Stromal cell of bone marrow (primary cell): ENCODE measurements at places on chromosomes 2 and 18.

- no peak for DNase-seq
Observed at GRCh38 chr2:205473791-205474190, 208.5 kb upstream of the NRP2 start.

DNA sequence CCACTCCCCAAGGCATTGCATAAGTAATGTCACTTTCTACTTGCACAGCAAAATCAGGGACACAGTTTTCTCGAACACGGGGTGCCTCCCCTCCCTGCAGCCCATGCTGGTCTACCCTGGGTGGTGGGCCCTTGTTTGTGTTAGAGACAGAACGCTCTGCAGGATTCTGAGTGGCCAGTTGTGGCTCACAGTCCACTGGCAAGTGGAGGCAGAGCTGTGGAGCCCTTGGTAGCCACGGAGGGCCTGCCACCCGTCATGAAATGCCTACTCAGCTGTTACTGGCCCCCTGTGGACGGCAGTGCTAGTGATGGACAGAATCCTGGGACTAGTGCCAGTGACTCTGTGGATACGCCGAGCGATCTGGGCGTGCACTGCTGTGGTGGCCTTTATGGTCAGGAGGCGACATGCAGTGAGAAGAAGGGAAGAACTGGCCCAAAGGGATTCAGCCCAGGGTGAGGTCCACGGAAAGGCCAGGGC, 54.0 kb upstream of the TXNDC2 start:
- DNase-seq: no peak

- DNase-seq: no peak
Observed at GRCh38 chr2:54440050-54440449, 16.1 kb upstream of the SPTBN1 start.

GRCh38 chr2:101113441-101114267, 37.5 kb downstream of the TBC1D8 start:
- peak; percentile 75 for DNase-seq

- no peak for DNase-seq
Observed at GRCh38 chr18:72342933-72343332, 201.2 kb downstream of the CBLN2 start.

DNA sequence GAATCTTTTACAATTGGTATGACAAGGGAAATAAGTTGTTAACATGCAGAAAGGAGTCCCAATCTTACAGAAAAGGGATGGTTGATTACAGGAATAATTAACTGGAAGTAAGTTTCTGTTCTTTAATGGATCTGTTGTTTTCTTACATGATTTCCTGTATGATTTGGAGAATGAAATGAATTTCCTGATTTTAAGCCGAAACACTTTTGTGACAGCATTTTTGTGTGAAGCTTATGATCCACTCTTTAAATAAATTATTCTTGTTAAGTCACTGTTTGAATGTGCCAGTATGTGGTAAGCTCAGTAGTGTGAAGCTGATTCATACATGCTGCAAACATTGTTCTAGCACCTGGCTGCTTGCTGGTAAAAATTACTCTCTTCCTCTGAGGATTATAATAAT, 516.2 kb downstream of the DCDC2C start:
- DNase-seq: no peak

DNA sequence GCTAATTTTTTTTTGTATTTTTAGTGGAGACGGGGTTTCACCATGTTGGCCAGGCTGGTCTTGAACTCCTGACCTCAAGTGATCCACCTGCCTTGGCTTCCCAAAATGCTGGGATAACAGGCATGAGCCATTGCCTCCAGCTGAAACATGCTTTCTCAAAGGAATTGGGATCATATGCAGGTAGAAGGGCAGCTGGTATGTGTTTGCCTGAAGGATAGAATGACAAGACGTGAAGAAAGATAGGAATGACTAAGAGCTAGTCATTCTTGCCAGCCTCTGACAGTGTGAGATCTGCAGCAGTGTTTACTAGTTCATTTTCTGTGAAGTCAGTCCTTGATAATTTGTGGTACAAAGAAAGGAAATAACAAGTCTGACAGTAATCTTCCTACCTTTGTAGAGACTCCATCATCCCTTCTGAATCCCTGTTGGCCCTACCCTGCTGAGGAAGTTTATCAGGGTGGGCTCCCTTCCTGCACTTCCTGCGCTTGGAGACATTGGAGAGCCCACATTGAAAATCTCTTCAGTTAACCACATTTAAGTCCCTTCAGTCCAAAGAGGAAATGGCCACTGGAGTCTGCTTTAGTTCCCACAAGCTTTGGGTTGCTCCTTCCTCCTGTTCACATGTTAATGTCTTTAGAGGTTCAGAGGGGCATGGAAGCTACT, 14.7 kb downstream of the CFLAR start:
- peak; percentile 64 for DNase-seq

DNA sequence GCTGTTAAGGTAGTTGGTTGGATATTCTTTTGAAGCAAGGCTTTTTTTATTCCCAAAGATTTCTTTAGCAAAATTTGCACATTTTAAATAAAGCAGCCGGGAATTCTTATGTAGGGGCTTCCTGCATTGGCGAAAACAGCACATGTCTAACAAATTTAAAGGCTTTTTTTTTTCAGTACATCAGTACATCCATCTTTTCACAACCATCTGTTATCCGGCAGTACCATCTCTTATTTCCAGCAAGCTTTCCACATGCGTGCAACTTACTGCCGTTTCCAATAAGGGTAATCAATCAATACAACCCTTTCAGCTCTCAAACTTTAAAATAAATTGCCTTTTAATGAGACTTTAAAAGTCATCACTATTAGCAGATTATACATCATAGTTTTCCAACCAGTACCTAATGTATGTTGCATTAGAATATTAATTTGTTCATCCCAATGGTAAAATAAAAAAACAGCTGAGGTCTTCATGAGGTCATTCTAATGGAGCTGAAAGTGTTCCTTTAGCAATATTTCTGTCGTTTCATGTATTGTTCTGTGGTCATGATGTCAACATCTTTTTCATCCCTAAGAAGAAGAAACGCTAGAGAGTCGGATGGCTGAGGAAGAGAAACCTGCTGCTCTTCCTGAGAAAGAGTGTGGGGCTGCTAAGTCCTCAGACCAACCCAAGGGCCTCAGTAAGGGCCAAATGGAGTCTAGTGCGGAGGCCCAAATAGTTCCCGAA, 81.4 kb upstream of the UNC80 start:
- DNase-seq: no peak

DNA sequence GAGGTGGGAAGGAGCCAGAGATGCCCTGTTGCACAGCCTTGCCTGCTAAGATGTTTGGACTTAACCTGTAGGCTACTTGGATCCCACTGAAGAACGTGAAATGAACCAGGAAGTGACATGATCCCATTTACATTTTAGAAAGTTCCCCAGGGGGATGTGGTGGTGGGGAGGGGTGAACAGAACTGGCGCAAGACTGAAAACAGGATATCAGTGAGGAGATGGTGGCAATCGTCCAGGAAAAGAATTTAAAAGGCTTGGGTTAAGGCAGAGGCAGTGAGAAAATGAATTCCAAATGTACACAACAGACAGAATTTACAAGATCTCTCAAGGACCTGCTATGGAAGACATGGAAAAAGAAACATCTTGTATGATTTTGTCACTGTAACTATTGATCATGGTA, 42.3 kb downstream of the SULT1C2 start:
- no peak for DNase-seq

DNA sequence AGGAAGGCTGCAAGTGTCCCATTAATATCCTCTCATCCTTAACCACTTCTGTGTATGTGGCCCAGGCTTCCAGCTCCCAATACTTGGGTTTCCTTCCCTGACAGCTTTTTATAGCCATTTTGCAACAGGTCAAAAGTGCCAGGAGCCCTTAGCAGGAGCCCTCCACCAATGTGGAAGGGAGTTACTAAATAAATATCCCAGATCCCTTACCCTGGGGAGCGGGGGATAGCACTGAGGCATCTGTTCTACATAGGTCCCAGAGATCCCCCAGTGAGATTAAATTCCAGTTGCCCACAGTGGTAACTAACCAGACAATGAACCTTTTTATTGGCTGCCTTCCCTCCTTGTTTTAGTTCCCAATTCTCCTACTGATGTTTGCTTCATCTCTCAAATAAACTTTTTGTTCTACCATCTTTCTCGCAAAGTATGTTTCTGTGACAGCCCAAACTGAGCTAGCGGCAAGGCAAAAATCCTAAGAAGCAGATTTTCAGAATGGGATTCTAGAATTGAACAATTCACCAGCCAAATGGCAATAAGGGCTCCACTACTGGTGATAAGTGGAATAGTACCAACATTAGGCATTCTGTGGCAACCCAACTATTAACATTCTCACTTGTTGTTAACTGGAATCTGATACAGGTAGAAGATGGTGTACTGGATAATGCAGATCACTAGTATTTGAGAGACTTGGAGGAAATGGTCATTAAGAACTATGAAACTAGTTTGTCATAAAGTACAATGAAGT, 83.9 kb upstream of the MAPRE2 start:
- DNase-seq: no peak

- no peak for DNase-seq
Observed at GRCh38 chr18:64713284-64713683, 564.4 kb upstream of the LINC00305 start.

- no peak for DNase-seq
Observed at GRCh38 chr2:102310964-102311640, at the start of gene IL1RL1. Gene IL1RL1, plus strand, starts transcription at chr2:102311563. Its CDS starts 26,702 bp downstream, at chr2:102338265.

DNA sequence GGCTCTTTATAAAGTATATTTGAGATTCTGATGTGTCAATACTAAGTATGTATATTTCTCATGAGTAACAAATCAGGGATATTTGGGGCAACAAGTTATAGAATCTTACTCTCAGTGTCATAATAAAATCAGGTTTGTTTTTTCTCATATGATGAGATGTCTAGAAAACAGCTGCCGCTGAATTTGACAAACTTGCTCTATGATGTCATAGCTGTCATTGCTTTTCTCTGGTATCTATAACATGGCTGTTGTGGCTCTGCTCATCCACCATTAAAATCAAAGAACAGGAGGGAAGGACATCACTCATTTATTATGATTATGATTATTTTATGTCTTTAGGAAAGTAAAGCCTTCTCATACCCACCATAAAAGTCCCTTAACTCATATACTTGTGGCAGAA, 417.2 kb upstream of the LRRTM4 start:
- DNase-seq: no peak

- no peak for DNase-seq
Observed at GRCh38 chr2:63372549-63372948, 215.7 kb downstream of the WDPCP start.

GRCh38 chr18:29078273-29078672, 901.3 kb upstream of the CDH2 start:
- DNase-seq: no peak

DNA sequence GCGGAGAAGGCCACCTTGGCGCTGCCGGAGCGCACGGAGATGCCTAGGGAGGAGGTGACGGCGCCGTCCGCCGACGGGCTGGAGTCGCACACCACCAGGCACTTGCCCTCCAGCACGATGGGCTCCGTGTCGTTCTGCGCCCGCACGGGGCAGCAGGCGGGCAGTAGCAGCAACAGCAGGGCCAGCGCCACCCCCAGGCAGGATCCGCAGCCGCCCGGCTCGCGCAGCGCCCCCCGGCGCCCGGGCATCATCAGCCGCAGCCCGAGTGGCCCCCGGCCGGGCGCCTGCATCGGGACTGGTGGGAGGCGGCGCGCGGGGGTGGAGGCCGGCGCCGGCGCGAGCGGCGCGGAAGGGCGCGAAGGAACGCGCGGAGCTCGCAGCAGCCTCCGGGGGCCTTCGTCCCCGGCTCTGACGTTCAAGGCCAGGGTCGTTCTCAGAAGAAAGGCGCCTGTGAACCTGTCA, 2.2 kb downstream of the CBLN2 start:
- DNase-seq: no peak

DNA sequence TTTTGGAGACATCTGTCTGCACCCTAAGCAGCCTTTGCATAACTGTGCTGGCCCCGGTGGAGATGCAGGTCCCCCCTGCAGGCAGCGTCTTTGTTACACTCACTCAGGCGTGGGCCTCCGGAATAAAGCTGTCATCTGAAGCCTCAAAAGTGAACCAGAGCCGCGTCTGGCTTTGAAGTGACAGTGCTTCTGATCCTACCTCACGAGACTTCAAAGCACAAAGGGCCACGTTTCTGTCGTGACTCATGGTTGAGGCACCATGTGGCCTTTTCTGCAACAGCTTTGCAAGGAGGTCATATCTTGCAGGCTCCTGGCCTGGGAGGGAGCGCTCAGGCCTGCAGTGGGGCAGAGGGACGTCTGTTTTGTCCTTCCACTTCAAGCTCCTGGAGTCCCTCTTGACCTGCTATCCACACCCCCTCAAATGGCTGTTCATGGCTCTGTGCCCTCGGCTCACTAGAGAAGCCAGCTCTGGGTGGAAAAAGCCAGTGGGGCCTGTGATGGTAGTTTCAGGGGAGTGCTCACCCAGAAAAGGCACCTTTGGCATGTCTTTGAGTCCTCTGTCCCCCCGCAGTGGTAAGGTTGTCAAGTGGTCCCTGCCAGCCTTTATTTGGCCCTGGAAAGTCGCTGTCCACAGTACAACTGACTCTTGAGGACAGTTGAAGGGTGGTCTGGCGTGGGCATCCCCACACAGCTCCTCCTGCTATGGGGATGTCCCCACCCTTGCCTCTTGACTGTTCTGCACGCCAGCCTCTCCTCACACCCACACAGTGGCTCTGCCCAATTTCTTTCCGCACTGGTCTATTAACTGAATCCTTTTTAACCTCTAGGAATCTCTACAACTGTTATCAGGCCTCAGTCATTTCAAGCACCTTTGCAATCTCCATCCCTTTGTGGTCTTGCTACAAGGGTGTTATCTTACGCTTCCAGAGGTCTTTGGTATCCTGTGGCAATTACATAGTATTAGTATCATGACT, 19.3 kb downstream of the GPR55 start:
- DNase-seq: no peak

DNA sequence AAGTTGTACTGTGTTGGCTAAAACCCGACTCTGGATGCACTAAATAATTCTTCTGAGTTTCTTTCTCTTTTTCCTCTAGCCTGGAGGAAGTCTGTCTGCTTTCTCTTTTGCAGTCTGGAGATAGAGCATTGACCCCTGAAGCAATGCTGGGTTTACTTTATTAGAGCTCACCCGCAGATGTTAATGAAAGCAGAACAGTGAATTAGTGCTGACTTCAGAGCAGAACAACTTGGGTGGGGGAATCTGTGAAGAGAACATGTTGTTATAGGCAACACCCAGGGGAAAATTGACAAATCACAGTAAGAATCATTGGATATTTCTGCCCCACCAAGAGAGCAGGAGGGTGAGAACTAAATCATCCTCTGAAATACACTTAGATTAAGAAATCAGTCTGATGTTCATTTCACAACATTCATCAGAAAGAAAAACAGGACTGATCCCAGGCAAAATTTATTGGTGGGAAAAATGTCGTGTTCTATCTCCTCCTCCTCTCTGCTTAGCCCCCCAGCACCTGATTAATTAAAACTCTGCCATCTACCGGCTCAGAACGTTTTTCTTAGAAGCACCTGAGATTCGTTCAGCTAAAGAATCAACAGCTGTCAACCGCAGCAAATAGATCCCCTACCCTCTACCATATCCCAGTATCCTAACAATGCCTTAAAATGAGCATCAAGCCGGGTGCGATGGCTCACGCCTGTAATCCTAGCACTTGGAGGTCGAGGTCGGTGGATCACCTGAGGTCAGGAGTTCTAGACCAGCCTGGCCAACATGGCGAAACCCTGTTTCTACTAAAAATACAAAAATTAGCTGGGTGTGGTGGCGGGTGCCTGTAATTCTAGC, 165.1 kb downstream of the FMNL2 start:
- DNase-seq: peak; percentile 53
